Activated CD4-positive, alpha-beta memory T cell treated with anti-CD3 and anti-CD28 coated beads, Interleukin-2, amount 10 ng/mL, durations not matched to agents 7 days and 5 days (primary cell): ENCODE measurements at places on chromosomes 16 and 17.

GRCh38 chr17:4045487-4045886, 81.2 kb upstream of the ATP2A3 start:
- no peaks in the 10 kb centered on the region for H3K27me3 ChIP-seq
- H3K4me3 ChIP-seq, result no peak overlapping the region
- peaks cover 38% of the 10 kb centered on the region for H3K4me1 ChIP-seq
- DNase-seq, result no peak
- peaks cover 76% of the 10 kb centered on the region for H3K36me3 ChIP-seq

GRCh38 chr16:194516-194915, 14.3 kb downstream of the HBQ1 start:
- no peak for DNase-seq
- no peaks in the 10 kb centered on the region for H3K27me3 ChIP-seq
- H3K36me3 ChIP-seq, result peaks cover 59% of the 10 kb centered on the region
- no peaks in the 10 kb centered on the region for H3K4me1 ChIP-seq
- H3K4me3 ChIP-seq, result no peak overlapping the region

DNA sequence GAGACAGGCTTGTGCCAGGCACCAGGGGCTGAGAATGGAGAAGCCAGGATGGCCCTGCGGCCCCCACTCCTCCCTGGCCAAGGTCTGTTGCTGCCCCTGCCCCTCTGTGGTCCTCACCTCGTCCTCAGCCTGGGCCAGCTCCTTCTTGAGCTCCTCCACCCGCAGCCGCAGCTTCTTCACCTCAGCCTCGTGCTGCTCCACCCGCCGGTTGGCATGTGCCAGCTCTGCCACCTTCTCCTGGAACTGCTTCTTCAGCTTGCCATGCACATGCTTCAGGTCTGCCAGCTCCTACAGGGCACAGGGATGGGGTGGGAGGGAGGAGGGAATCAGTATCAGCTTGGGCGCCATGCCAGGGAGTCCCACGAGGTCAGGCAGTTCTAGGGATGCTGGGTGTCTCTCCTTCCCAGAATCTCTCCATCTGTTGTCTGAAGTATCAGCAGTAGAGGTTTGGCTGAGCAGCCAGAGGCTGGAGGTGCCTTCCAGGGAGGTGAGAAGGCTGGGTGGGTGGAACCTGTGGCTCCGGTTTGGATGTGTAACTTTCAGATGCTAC, 20.1 kb downstream of the CCDC102A start:
- DNase-seq, result no peak
- no peak overlapping the region for H3K27ac ChIP-seq
- H3K27me3 ChIP-seq, result no peaks in the 10 kb centered on the region
- peaks cover 3% of the 10 kb centered on the region for H3K4me1 ChIP-seq

DNA sequence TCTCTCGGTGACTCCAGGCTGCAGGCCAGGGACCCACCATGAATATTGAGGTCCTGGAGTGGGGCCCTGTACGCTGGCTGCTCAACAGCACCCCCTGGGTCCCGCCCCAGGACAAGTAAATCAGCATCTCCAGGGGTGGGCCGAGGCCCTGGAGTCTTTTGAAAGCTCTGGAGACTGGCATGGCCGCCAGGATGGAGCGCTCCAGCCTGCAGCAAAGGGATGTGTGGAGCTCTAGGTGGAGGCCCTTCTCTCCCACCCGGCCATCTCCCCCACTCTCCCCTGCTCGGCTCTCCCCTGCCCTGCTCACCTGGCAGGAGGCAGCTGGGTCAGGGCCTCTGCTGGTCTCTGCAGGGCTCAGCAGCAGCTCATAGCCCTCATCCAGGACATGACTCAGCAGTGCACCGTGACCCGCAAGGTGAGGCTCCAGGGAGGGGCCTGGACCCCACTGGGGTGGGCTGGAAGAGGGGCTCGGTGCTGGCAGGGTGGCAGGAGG, 16.6 kb downstream of the SGSH start:
- H3K4me3 ChIP-seq, result no peak overlapping the region
- H3K27ac ChIP-seq, result no peak overlapping the region
- H3K27me3 ChIP-seq, result no peaks in the 10 kb centered on the region

DNA sequence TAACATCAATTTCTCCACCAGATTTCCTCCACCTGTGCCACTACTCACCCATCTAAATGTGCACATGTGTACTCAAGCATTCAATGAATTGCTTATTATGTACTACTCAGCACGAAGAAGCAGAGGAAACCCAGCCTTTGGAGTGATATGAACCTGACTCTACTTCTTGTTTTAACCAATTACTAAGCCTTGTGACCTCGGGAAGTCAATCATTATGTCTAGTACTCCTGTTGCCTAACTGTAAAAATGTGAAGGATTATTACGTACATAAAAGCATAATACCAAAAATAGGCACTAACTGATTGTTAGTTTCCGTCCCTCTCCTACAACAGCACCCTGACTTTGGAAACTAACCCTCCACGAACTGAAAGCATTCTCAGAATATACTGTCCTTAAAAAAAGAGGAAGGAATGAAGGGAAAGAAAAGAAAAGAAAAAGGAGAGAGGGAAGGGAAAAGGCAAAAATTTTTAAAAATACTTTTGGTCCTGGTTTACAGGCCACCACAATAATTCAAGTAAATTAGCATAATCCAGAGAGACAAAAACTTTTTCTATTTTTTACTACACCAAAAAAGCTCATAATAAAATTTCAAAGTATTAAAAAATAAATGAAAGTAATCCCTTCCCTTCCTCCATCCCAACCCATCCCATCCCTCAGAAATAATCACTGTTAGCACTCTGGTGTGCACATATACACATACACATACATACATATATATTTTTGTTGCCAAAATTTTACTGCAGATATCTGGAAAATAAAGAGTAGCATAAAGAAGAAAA, 53.6 kb downstream of the KANSL1 start:
- H3K4me3 ChIP-seq, result no peak overlapping the region
- H3K27me3 ChIP-seq, result no peaks in the 10 kb centered on the region
- H3K36me3 ChIP-seq, result peaks cover 26% of the 10 kb centered on the region
- H3K4me1 ChIP-seq, result peaks cover 76% of the 10 kb centered on the region
- DNase-seq, result no peak
- no peak overlapping the region for H3K27ac ChIP-seq

- H3K4me1 ChIP-seq, result peaks cover 4% of the 10 kb centered on the region
- no peak for DNase-seq
- H3K27me3 ChIP-seq, result peaks cover 5% of the 10 kb centered on the region
- no peak overlapping the region for H3K4me3 ChIP-seq
Measured at GRCh38 chr16:84967828-84968227, 43.5 kb downstream of the ZDHHC7 start.

- no peak overlapping the region for H3K4me3 ChIP-seq
- H3K27ac ChIP-seq, result no peak overlapping the region
- H3K4me1 ChIP-seq, result peaks cover 38% of the 10 kb centered on the region
Measured at GRCh38 chr17:78892062-78892456, 10.9 kb downstream of the CEP295NL start.

DNA sequence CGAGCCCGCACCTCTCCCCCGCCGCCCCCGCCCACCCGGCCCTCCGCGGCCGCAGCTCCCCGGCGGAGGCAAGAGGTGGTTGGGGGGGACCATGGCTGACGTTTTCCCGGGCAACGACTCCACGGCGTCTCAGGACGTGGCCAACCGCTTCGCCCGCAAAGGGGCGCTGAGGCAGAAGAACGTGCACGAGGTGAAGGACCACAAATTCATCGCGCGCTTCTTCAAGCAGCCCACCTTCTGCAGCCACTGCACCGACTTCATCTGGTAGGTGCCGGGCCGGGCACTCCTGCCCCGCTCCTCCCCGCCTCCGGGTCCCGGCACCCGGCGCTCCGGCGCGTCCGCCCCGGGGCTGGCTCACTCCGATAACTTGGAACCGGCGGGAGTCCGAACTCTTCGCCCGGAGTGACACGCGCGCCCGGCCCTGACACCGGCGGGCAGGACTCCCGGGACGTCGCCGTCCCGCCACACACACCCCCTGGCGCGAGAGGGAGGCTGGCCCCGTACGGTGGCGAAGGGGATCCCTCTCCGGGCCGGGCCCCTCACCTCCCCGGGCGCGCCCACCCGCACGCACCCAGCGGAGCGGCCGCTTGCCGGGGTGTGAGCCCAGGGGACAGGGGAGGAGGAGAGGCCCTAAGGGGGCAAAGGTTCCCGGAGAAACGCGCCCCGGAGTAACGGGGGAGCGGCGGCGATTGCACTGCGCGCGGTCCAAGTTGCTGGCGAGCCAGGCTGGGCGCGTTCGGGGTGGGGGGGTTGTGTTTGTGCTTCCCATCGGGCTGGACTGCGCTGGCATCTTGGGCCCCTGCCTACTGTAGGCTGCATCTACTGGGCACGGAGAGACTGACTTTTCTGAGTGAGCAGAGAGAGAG, 581 bp downstream of the PRKCA start:
- H3K4me3 ChIP-seq, result peak overlapping the region; percentile 100
- DNase-seq, result peak; percentile 57
- peaks cover 10% of the 10 kb centered on the region for H3K27me3 ChIP-seq
- H3K4me1 ChIP-seq, result peaks cover 46% of the 10 kb centered on the region

DNA sequence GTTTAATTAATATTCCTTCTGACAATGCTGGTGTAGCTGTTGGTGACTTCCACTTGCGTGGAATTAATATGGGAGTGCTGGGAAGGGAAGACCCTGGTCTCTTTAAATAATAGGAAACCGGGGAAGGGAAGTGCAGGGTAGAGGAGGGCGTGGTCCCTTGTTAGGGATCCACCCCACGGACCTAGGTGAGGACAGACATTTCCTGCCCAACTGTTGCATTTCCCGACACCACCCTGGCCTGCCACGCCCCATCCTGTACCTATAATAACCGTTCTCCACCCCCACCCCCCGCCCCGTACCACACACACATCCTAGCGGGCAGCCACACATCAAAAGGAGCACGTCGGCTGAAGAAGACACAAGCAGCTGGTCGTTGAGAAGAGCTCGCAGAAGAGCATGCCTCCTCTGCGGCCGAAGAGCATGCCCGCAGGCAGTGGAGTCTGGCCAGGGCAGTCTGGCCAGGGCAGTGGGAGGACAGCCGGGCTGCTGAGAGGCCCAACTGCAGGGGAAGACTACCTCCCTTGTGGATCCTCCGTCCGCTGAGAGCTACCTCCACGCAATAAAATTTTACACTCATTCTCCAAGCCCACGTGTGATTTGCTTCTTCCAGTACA, 36.8 kb upstream of the MMD start:
- H3K36me3 ChIP-seq, result no peaks in the 10 kb centered on the region
- H3K27ac ChIP-seq, result no peak overlapping the region
- H3K27me3 ChIP-seq, result peaks cover 5% of the 10 kb centered on the region
- no peak overlapping the region for H3K4me3 ChIP-seq

- no peaks in the 10 kb centered on the region for H3K36me3 ChIP-seq
- peaks cover 56% of the 10 kb centered on the region for H3K4me1 ChIP-seq
- H3K27ac ChIP-seq, result peak overlapping the region; percentile 82
- peak; percentile 41 for DNase-seq
Measured at GRCh38 chr16:57134982-57135381, 42.6 kb downstream of the CPNE2 start.

DNA sequence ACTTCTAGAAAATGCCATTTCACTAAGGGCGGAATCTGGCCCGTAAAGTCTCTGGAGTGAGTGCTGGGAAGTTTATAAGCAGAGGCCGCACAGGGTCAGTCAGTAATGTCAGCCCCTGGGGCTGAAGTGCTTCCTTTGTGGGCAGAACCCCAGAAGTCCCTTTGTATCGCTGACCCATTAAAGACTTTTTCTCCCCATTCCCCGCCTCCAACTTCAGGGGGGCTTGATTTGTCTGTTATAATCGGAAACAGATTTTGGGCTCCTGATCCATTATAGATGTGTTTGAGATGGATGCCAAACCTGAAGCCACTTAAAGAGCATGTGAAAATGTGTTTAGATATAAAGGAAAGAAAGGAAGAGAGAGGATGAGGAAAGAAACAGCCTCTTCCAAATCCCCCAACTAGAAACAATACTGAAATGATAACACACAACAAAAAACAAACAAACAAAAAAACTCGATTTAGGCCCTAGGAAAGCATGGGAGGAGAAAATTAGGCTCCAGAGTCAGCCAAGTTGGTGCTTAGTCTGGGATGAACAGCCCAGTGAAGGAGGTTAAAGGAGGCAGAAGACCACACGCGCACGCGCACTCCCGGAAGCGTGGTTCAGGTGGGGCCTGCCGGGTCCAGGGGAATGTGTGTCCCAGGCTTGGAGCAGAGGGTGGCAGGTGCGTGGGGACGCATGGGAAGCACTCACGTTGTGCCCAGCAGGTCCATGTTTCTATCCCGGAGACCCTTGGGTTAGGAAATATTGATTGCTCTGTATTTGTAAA, 27.1 kb downstream of the MSI2 start:
- H3K4me3 ChIP-seq, result no peak overlapping the region
- peaks cover 93% of the 10 kb centered on the region for H3K4me1 ChIP-seq
- no peak for DNase-seq

GRCh38 chr17:38743556-38744171, 4.5 kb downstream of the PCGF2 start:
- H3K4me3 ChIP-seq, result no peak overlapping the region
- no peaks in the 10 kb centered on the region for H3K36me3 ChIP-seq
- H3K27ac ChIP-seq, result no peak overlapping the region
- peaks cover 29% of the 10 kb centered on the region for H3K4me1 ChIP-seq

- H3K4me1 ChIP-seq, result no peaks in the 10 kb centered on the region
- no peak overlapping the region for H3K27ac ChIP-seq
- H3K4me3 ChIP-seq, result no peak overlapping the region
- H3K36me3 ChIP-seq, result no peaks in the 10 kb centered on the region
- DNase-seq, result no peak
Measured at GRCh38 chr17:12815642-12816141, 26.4 kb downstream of the ARHGAP44 start.

DNA sequence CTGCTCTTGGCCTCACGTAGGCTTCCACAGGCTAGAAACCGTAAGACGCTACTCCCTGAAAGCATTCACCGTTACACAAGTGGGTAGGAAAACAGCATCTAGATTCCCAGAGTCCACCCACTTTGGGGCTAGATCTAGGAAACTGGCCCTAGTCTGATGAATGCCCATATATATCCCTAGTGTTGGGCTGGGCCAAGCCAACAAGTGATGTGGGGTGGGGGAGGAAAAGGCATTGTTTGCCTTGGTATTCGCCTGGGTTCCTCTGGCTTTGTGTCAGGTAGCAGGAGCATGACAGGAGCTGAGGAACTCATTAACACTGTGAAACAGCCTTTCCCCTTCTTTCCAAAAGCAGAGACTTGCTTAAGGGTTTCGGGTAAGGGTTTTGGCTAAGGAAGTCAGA, 112.4 kb downstream of the SMG6 start:
- H3K4me1 ChIP-seq, result peaks cover 52% of the 10 kb centered on the region
- H3K27ac ChIP-seq, result no peak overlapping the region
- no peak for DNase-seq
- H3K36me3 ChIP-seq, result peaks cover 46% of the 10 kb centered on the region

DNA sequence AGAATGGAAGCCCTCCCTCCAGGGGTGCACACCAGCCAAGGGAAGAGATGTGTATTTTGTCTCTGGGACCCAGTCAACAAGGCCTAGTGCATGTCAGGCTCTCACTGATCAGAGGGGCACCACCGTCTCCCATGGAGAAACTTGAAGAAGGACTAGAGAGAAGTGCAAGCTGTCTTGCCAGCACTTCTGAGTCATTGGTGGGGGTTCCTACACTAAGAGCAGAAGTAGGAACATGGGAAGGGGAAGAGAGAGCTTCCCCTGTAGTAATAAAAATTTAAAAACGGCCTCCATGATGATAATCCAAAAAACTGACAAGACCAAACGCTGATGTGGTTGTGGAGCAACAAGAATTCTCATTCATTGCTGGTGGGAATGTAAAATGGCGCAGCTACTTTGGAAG, 46.3 kb downstream of the DYNLRB2 start:
- H3K27me3 ChIP-seq, result peaks cover 33% of the 10 kb centered on the region
- DNase-seq, result no peak
- H3K4me3 ChIP-seq, result no peak overlapping the region
- H3K4me1 ChIP-seq, result peaks cover 65% of the 10 kb centered on the region
- no peak overlapping the region for H3K27ac ChIP-seq
- peaks cover 71% of the 10 kb centered on the region for H3K36me3 ChIP-seq

- peaks cover 85% of the 10 kb centered on the region for H3K4me1 ChIP-seq
- no peaks in the 10 kb centered on the region for H3K27me3 ChIP-seq
- H3K27ac ChIP-seq, result peak overlapping the region; percentile 86
Measured at GRCh38 chr17:77466140-77466539, 325.4 kb downstream of the SEC14L1 start.
